Psoas muscle (tissue), 8 donors: ENCODE measurements at places on chromosomes 5 and 9. TPM values are rescaled to one million over a fixed set of nuclear protein-coding genes. Genes with fewer than 3 reads are reported as not detected.

FCHO2 gene
- 16.6 TPM for total RNA-seq

DNA sequence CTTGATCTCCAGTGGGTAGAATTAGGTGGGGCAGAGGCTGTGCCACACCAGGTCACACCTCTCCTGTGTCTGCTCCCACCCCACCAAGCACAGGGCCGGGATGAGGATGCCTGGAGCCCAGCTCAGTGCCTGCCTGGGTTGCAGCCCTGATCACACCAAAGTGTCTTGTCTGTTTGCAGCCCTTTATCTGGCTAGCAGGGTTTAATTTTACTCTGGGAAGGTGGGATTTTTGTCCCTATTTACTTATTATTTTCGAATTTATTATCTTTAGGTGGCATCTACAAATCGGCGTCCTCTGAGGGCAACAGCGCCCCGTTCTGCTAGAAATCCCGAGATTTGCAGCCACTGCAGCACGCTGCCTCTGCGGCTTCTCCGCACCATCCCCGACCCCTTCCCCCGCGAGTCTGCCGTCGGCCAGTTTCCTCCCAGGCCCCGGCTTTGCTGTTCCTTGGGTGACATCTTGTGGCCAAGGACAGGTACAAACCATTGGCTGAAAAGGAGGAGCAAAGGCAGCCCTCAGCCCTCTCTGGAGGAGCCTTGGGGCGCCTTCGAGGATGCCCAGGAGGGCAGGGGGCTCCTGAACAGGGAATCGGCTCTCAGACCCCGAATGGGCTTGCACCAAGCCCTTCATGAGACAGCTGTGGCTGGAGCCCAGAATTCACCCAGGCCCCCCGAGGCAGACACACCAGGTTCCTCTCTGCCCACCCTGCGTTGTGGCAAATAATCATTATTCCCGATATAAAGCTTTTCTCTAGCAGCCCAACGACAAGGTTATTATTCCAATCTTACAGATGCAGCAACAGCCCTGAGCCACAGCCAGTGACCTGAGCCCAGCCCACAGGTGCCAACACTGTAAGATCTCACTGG, 113.0 kb downstream of the GAPVD1 start:
- peak; percentile 54 for DNase-seq

GRCh38 chr5:119070578-119070827, 384 bp upstream of the DMXL1 start:
- peak; percentile 86 for DNase-seq

SPATA31E1 gene
- total RNA-seq, result not detected

DNA sequence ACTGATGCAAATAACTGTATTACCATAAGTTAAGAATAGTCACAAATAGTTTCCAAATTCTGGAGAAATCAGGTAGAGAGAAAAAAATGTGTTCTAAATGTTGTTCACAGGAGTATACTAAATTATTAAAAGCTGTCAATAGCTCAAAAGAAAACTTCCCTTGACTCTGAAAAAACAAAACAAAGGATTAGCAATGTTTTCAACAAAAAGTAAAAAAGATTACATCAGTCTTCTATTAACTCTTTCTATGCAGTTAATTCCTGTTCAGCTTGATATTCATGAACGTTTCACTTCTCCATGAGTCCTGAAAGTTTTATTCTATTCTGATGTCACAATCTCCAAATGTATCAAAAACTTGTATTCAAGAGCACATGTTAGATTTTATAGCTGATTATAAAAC, 9.5 kb upstream of the CLTB start:
- no peak for DNase-seq

DNA sequence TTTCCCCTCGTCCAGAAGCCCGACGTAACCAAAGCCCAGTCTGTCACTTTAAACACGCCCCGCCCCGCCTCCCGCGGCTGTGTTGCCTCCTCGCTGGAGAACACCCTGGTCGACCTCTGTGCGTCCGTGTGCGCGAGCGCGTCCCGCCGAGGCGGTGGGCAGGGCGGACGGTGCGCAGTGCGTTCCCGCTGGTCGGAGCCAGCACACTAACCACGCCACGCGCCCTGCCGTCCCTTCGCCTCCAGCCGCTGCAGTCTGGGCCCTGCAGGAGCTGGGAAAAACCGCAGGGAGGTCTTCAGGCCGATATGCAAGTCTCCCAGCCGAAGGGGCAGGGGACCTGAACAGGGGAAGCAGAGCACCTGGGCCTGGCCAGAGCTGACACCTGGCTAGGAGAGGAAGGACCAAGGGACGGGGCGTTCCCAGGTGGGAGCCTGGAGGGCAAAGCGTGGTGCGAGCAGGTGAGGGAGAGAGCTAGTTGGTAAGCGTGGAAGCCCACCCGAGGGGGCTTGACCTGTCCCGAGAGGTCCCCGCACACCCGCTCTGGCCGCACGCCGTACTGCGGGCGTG, 1.3 kb upstream of the PHPT1 start:
- peak; percentile 92 for DNase-seq

GRCh38 chr9:25212361-25212760, 465.9 kb downstream of the TUSC1 start:
- DNase-seq, result no peak

DNA sequence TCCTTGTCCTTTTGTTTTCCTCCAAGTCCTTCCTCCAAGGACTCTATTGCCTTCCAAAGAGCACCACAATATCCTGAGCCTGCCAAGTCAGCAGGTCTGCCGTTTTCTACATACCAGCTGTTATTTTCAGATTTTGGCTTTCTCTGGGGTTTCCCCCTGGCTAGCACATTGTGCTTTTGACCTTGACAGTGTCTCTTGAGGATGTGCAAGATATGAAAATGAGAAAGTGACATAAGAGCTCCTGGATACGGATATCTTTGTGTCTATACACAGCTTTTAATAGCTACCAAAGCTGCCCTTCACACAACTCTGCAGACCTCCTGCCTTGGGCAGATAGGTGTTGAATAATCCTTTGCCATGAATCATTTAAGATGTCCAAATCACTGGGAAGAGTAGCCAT, 67.0 kb downstream of the HAPLN1 start:
- no peak for DNase-seq

CER1 gene
- total RNA-seq, result not detected

PCAT7 gene
- total RNA-seq, result 0.42 TPM

- DNase-seq, result peak; percentile 87
These were observed 1.3 kb downstream of the SEMA5A start for GRCh38 chr5:9544502-9545135.

AGXT2 gene
- not detected for total RNA-seq

GRCh38 chr5:171926311-171926710, 80.1 kb downstream of the FBXW11 start:
- no peak for DNase-seq

GRCh38 chr9:715743-716400, 125.6 kb upstream of the DMRT1 start:
- no peak for DNase-seq

- DNase-seq, result no peak
These were observed 115.6 kb upstream of the CPEB4 start for GRCh38 chr5:173772384-173773059.

- DNase-seq, result no peak
These were observed 108.6 kb downstream of the KLHL3 start for GRCh38 chr5:137627293-137627692.

GRCh38 chr5:1368756-1369155, 23.9 kb upstream of the CLPTM1L start:
- no peak for DNase-seq

RETREG1 gene
- total RNA-seq, result 63.2 TPM

DNA sequence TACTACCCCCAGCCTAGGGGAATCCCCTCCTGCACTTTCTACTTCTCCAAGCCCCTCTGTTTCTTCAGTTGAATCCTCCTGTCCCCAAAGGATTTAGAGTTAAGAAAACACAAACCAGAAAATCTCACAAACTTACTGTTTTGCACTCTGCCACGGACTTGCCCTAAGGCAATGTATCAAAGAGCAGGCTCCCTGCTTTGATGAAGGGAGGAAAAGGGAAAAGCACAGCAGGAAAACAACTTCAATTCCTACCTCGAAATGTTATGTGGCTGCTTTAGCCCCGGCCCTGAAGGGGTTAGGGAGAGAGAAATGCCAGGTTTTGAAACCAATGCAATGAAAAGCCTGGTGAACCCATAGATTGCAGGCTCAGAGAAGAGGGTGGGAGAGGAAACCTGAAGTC, 254.7 kb downstream of the MAN2A1 start:
- DNase-seq, result no peak

GRCh38 chr9:133715866-133716563, 22.1 kb downstream of the SARDH start:
- DNase-seq, result no peak

- peak; percentile 79 for DNase-seq
These were observed 39.7 kb downstream of the FABP6 start for GRCh38 chr5:160269017-160269416.

EQTN gene
- not detected for total RNA-seq

- peak; percentile 66 for DNase-seq
These were observed 221.8 kb upstream of the TUT7 start for GRCh38 chr9:86575825-86576525.

N4BP3 gene
- total RNA-seq, result 3.4 TPM

DNA sequence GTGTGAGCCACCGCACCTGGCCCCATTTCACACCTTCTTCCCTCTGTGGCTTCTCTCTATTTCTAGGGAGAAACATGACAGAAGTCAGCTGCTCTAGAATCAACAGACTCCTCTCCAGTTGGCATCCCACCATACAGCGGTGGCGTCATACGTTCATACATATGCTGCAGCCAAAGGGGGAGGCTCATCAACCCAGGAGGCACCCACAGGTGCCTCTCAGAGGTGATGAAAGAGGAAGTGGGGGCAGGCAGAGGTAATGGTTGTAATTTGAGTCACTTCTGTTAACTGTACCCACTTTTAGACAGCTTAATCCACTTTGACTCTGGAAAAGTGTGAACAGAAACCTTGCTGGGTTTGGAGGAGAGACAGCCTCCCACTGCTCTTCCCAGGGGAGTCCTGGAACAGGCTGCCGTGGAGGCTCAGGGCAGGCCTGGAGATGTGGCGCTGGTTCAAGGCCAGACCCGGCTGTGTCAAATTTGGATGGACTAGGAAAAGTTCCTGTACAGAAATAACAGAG, 47.3 kb upstream of the SUB1 start:
- DNase-seq, result no peak

DNA sequence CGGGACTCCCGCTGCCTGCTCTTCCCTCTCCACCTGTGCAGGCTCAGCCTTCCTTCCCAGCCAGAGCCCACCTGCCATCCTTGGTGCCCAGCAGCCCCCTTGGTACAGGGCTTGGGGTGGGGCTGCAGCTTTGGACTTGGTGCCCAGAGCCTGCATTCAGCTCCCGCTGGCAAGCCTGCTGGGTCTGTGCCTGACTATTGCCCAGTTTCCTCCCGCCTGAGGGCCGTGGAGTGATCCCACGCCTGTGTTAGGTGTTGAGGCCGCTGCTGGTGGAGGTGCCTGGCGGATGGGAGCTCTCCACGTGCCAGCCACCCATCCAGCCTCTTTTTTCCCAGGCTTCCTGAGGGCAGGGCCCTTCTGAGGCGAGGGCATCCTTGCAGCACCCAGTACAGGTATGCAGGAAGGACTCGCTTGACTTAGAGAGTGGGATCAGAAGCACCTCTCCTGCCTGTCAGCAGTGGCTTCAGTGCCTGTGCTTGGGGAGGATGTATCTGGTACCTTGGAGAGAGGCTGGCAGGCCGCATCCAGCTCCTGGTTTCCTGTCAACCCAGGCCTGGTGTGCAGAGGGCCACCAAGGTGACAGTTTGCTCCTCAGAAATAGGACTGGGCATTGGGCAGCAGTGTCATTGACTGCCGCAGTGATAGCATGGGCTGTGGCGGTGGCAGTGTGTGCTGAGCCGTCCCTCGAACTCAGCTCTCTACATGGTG, 7.8 kb downstream of the RXRA start:
- peak; percentile 49 for DNase-seq

GRCh38 chr5:115626445-115626823, 598 bp upstream of the TMED7 start:
- no peak for DNase-seq

GRCh38 chr5:137453483-137454080, 45.5 kb downstream of the SPOCK1 start:
- DNase-seq, result no peak

TARS1 gene
- total RNA-seq, result 66.3 TPM

GRCh38 chr9:131800366-131800765, 60.5 kb upstream of the RAPGEF1 start:
- DNase-seq, result no peak

- no peak for DNase-seq
These were observed 48.2 kb downstream of the CDK5RAP2 start for GRCh38 chr9:120531683-120532300.

SV2C gene
- not detected for total RNA-seq

ADAMTSL1 gene
- total RNA-seq, result 0.57 TPM

PCA3 gene
- total RNA-seq, result not detected

CD72 gene
- total RNA-seq, result 0.66 TPM

INSL6 gene
- not detected for total RNA-seq

LCN12 gene
- total RNA-seq, result not detected

LOX gene
- 3.0 TPM for total RNA-seq

GRCh38 chr5:98231089-98231488, 542.4 kb upstream of the RGMB start:
- no peak for DNase-seq

TMEM252 gene
- not detected for total RNA-seq

LHX6 gene
- 3.2 TPM for total RNA-seq

TNC gene
- total RNA-seq, result 2.7 TPM

GRCh38 chr5:3694819-3695218, 99.2 kb downstream of the IRX1 start:
- DNase-seq, result no peak

- DNase-seq, result no peak
These were observed 178.2 kb upstream of the GDNF start for GRCh38 chr5:38018016-38018415.

GRCh38 chr9:79801459-79801858, 229.7 kb downstream of the TLE4 start:
- no peak for DNase-seq
